ENCODE measurements at places on chromosomes 12 and 14.

DNA sequence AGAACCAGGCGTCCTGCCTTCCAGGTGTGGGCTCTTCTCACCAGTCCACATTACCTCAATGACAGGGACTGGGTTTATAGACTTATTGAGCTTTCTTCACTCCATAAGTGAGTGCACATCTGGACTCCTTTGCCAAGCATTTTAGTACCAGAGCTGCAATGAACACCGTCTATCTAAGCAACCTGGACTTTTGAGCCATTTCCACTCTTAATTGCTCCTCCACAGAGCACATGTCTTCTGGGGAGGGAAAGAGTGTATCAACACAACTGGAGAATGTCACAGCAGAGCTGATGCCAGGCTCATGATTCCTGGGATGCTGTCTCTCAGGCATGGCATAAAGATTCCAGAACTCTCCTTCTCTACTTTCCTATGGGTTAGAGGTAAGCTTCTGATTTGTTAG lies 43.0 kb upstream of the BDKRB2 start:
- DNase-seq = no peak

DNA sequence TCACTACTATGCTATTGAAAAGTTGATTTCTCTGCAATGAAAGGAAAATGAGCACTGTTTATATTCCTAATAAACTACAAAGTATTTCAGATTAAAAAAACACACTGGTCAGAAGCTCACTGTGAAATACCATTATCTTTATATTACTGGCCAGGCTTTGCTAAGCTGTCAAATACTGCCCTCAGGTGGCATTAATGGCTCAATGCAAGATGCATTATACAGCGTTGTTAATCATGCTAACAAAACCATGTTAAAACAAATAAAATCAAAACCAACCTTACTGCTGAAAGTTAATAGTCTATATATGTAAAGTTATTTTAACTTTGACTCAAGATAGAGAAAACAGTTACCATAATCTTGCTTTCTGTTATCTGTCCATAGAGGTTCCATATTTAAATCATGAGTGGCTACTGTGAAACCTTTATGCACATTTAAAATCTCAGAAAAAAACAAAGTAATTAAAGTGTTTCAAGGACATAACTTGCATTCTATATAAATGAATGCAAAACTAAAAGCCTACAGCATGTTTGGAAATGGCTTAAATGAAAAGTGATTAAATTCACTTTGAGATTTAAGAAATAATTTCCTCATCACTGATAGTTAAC lies 121.7 kb downstream of the RALGAPA1 start:
- DNase-seq = no peak

DNA sequence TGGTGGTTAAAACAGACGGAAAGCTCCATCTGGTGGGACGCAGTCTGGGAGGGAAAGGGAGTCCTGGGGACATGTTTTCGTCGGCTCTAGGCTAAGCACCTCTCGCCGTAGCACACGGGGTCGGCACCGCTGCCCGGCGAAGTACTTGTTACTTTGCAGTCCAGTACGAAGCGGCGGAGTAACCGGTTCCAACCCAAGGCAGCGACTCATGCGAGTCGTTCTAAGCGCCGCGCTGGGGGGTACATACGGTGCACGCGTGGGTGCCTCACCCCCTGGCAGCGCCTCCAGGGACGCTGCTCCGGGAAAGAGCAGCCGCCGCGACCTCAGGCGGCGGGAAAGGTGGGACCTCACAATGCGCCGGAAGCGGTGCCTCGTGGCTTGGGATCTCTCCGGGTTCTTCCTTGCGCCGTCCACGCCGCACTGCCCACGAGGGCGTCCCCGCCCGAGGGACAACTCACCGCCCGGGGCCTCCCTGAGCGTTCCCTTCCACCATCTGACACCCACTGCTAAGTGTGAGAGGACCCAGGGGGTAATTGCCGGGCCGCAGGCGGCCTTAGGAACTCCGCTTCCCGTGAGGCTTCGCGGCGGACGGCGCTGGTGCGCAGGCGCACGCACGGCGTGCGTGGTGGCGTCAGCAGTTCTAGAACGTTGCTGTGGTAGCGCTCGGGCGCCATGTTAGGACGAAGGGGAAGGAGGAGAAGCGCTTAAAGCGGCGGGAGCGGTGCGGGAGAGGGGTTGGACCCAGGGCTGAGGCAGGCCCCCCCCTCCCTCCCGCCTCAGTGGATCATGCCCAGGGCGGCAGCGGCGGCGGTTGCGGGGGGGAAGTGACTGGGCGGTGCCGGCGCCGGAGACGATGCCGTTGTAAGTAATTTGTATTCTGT lies at the start of gene PAPOLA:
TSS of gene PAPOLA (plus strand) at position 643 of the 881 bp plus-strand sequence. CDS start at position 854, 211 bp downstream.
- peak; percentile 77 for DNase-seq

- DNase-seq = no peak
Observed at GRCh38 chr14:46793144-46793543, 141.6 kb upstream of the RPL10L start.

DNA sequence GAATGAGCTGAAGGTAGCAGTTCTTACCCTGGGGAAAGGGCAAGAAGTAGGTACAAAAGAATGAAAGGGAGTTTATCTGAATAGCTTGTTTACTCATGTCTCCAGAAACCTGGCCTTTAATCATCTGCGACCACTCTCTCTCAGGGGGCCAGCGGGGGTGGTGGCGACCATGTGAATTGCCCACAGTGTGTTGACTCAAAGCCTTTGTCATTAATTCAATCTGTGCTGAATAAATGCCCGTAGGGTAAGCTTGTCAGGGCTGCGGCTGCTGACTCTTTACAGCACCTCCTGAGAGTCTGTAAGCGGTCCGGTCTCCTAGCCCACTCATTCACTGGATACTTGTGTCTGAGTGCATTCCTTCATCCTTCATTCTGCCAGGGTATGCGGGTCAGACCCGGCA lies 874.4 kb downstream of the SLC6A15 start:
- no peak for DNase-seq

All from kidney epithelial cell (primary cell).